ENCODE measurements at places on chromosomes 2 and 18. TPM values are rescaled to one million over a fixed set of nuclear protein-coding genes. Genes with fewer than 3 reads are reported as not detected.

NT5C1B gene
- not detected for total RNA-seq

TRIM43 gene
- not detected for total RNA-seq

ZNF892 gene
- 2.6 TPM for total RNA-seq

MYO7B gene
- total RNA-seq = 218 TPM

ZNF385B gene
- total RNA-seq = 0.69 TPM

WNT10A gene
- 0.44 TPM for total RNA-seq

GBX2 gene
- total RNA-seq = not detected

DNAH7 gene
- 2.0 TPM for total RNA-seq

SOX11 gene
- total RNA-seq = not detected

GLI2 gene
- total RNA-seq = 1.3 TPM

MATN3 gene
- 0.13 TPM for total RNA-seq

CHST9 gene
- 0.05 TPM for total RNA-seq

ASXL2 gene
- 32.7 TPM for total RNA-seq

LRATD1 gene
- 200 TPM for total RNA-seq

CRYGD gene
- not detected for total RNA-seq

DNA sequence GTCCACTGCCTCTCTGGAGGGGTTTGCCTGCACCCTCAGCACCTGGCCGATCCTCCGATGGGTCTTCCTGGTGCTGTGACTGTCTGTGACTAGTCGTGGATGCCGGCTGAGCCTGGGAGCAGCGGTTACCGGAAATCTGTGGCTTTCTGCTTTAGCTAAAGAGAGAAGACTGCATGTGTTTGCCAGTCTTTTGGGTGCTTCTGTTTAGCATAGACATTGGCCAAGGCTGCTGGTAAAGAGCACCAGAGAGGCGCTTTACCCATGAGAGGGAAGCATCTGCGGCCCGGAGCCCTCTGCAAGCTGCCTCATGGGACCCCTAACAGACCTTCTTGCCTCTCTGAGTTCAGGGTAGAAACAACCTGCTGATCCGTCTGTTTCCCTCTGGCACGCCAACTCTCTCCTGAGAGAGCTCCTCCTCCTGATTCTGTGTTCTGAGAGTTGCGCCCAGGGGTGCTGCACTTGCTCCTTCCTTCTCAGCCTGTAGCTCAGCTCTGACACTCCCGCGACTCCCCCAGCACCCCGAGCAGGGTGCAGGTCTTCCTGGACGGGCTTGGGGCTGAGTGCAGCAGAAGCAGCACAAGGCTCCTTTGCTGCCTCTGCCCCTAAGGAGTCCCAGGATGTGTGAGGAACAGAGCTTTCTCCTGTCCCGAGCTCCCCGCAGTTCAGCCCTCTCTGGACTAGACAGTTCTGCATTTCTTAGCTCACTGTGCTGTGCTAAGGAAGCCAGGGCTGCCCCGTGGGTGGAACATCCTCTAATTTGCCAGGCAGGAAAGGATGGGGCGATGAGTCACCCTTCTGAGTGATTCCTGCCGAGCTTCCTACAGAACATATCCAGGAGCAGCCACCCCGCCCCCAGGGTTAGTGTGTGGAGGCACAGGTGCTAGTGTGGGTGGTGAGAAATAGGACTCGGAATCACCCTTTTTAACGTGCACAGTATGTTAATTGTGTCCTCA, 203.2 kb downstream of the SH3RF3 start:
- peak; percentile 45 for DNase-seq

- DNase-seq = peak; percentile 42
Observed at GRCh38 chr2:234496835-234497593, at the start of gene ARL4C. ARL4C (minus strand) TSS chr2:234497081; CDS start chr2:234496586, 495 bp downstream.

GRCh38 chr2:64383881-64384280, 70.1 kb upstream of the LGALSL start:
- no peak for DNase-seq

DNA sequence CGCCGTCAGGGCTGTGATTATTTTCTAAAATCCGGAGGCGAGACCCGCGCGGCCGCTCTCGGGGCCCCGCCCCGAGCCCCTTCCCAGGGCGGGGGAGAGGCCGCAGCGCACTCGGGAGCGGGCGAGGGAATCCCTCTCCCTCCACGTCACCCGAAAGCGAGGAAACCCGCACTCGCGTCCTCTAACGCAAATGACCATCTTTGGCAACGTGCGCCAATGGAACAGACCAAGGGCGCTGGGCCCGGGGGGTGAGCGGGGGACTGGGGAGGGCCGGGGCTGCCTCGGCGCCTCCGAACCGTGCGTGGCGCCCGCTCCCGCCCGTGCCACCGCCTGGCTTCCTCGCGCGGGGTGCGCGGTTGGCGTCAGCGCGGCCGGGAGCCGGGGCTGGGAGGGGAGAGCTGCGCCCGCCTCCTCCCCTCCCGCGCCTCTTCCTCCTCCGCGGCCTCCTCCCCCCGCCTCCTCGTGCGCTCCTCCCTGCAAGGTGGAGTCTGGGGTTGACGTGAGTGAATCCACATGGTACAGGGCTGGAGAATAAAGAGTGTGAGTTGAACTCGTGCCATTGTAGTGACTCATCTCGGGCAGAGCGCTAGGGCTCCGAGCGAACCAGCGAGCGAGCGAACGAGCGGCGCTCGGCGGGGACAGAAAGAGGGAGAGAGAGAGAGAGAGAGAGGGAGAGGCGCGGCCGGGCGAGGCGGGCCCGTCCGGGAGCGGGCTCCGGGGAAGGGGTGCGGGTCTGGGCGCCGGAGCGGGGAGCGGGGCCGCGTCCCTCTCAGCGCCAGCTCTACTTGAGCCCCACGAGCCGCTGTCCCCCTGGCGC, at the start of gene FOSL2:
TSS of gene FOSL2 (plus strand) at position 562 of the 817 bp plus-strand sequence. CDS start 863 bp downstream, outside the sequence.
- DNase-seq = peak; percentile 98

GRCh38 chr2:62919041-62919440, 131.6 kb upstream of the OTX1 start:
- no peak for DNase-seq

- DNase-seq = no peak
Observed at GRCh38 chr18:74724186-74724585, 126.5 kb downstream of the ZNF407 start.

- no peak for DNase-seq
Observed at GRCh38 chr18:75220551-75221355, 10.2 kb downstream of the TSHZ1 start.

GRCh38 chr2:166539340-166540162, 45.5 kb upstream of the SCN7A start:
- peak; percentile 26 for DNase-seq

GRCh38 chr2:71831193-71831577, 316.5 kb downstream of the CYP26B1 start:
- DNase-seq = no peak

DNA sequence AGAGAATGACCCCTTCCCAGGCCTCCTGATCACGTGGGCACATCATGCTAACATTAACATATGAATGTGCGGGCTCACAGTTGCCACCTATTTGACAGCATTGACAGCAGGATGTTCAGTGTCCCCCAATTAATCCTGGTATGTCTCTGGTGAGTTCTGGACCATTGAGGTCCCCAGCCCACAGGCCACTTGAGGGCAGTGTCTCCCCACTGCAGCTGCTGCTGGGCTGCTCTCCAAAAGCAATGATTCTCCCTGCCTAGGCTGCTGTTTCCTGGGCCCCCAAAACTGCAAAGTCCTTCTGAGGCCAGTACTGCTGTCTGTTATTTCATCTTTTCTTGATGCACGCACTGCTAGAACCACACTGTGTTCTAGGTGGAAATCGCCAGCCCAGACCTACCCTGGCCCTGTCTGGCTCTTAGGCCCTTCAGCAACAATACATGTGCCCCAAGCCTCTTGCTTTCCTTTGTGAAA, 52.7 kb upstream of the MAPK4 start:
- DNase-seq = no peak

- no peak for DNase-seq
Observed at GRCh38 chr2:43576981-43577892, 18.6 kb downstream of the THADA start.

- DNase-seq = no peak
Observed at GRCh38 chr2:18356676-18357075, 203.8 kb downstream of the RDH14 start.

DNA sequence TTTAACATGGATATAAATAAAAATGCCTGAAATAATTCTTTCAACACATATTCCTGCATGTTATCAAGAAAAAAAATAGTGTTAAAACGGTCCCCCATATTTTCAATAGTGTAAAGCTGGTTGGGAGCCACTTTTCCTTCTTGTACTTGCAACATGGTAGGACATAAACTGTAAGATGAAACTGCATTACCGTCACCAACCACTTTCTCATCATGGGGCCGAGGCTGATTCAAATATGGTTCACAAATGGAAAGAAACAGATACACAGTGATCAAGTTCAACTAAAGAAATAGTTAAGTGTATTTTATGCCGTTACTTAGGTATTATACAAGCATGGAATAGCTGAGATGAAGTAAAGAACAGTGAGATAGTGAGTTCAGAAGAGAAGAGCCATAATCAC, 360.7 kb downstream of the ZEB2 start:
- no peak for DNase-seq

- no peak for DNase-seq
Observed at GRCh38 chr2:57296795-57297517, 749.6 kb upstream of the VRK2 start.

DNA sequence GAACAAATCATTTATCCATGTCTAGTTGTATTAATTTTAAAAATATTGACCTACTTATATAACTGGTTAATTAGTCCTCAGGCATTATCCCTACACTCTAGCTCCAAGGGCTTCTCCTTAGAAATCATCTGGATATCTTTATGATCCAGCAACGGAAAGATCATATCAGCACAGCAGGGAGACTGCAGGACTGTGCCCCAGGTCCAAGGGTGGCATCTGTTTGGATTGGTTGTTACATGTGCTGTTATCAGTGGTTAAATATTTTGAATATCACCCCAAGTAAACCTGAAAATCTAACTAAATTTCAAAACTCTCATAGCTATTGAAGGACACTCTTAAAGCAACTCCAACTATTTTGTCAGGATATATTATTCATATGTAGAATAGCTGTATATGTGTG, 556.2 kb upstream of the ZEB2 start:
- no peak for DNase-seq

- DNase-seq = no peak
Observed at GRCh38 chr2:160335441-160335840, 135.4 kb upstream of the ITGB6 start.

GRCh38 chr2:149894226-149894625, 306.7 kb upstream of the MMADHC start:
- DNase-seq = no peak

GRCh38 chr2:3940661-3941060, 237.3 kb downstream of the DCDC2C start:
- DNase-seq = no peak

DNA sequence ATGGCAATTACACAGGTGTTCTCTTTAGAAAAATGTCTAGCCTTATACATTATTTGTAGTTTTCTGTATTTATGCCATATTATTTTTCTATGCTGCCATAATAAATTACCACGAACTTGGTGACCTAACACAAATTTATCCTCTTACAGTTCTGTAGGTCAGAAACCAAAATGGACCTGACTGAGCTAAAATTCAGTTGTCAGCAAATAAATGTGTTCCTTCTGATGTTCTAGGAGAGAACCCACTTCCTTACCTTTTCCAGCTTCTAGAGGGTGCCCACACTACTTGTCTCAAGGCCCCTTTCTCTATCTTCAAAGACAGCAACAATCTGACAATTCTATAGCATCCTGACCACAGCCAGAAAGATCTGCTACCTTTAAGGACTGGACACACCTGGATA, 153.5 kb downstream of the NBAS start:
- no peak for DNase-seq

- no peak for DNase-seq
Observed at GRCh38 chr2:69975853-69976462, 14.5 kb upstream of the ASPRV1 start.

- DNase-seq = no peak
Observed at GRCh38 chr2:49045083-49045482, 109.2 kb downstream of the FSHR start.

DNA sequence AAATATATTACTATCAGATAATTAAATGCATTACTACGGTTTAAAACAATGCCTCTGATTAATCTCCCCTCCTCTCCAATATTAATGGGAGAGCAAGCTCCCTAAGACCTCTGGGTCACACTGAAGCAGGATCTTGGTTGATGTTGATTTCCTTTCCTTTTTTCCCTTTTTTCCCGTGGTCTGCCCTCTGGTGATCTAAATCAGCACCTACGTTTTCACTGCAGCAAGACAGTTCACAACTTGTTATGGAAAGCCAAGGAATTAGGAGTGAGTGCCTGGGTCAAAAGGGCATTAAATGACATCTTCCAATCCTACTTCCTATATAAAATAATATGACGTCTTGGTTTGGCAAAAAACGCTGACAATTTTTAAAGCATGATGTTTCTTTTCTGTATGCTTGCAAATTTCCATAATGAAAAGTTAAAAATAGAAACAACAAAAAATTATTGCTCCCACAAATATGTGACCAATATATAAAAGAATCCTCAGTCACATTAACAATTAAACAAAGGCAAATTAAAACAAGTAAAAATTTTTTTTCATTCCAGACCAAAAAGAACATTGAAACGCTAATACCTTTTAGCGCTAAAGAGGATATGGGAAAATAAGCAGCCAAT, 7.9 kb upstream of the CFAP36 start:
- no peak for DNase-seq

- DNase-seq = no peak
Observed at GRCh38 chr2:58925676-58926081, 684.6 kb upstream of the FANCL start.

DNA sequence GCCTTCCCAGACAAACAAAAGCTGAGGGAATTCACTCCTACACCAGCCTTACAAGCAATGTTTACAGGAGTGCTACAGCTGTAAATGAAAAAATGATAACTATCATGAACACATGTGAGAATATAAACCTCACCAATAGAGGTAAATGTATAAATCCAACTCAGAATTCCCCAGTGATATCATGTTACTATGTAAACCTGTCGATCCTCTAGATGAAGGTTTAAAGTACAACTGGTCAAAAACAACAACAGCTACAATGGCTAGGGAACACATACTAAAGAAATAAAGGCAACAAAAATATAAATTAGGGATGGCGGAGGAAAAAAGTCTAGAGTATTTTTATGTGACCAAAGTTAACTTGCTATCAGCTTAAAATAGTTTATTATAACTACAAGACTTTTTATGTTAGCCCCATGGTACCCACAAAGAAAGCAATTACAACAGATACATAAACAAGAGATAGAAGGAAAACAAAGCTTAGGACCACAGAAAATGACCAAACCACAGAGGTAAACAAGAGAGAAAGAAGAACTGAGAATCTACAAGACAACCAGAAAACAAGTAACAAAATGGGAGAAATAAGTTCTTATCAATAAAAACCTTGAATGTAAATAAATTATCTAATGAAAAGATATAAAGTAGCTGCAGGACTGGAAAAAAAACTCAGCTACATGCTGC, 8.3 kb downstream of the CERKL start:
- no peak for DNase-seq

DNA sequence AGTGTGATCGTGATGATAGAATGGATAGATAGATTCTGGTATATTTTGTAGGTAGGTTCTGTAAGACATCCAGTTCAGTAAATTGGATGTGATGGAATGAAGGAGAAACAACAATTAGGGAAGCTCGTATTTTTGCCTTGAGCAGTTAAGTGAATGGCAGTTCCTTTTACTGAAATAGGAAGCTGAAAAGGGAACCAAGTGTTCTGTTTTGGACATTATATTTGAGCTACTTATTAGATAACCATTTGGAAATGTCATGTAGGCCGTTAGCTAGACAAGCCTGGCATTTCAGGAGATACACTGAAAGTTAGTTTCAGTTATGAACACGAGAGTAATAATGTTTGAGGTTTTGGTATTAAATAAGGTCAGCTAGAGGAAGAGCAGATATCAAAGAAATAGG, 41.5 kb downstream of the MARCHF7 start:
- no peak for DNase-seq

Data from colonic mucosa (tissue), 4 donors.